ENCODE measurements at places on chromosomes 11 and 22.

- DNase-seq = no peak
Measured at GRCh38 chr11:26846227-26846626, 124.4 kb upstream of the SLC5A12 start.

DNA sequence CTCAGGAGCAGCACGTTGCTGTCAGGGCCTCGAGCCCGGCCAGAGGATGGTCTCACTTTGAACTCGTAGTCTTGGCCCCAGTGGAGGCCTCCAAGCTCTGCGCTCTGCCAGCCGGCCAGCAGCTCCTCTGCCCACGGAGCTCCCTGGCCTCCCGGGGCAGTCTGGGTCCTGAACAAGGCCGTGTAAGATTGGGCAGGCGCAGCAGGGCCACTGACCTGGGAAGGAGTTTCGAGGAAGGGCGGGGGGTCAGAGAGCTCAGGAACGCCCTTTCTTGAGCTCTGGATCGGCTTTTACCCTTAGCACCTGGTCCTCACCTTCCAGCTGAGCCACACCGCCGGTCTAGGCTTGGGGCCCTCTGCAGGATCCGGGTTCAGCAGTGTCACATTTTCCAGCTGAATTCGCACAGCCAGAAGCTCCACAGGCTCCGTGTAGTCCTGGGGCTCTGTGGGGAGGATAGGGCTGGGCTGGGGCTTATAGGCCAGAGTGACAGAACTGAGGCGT is 2.1 kb downstream of the ROBO4 start:
- no peak for DNase-seq

- DNase-seq = no peak
Measured at GRCh38 chr22:44229331-44229730, 48.6 kb downstream of the PARVG start.

DNA sequence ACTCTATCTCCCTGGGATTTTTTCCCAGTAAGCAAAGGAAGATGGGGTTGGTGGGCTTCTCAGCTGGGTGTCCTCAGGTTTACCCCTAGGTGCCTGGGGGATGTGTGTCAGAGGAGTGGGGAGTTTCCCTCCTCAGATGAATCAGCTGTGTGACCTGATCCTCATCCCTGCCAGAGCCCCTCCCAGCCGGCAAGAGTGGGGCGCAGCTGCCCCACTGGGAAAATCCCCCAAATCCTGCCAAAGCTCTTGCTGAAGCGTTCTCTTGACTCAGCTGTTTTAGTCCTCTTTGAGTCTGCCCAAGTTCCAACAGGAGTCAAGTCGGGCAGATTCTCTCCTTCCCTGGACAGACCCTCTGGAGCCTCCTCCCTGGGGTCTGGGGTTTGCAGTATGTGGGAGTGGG is 6.0 kb downstream of the C11orf68 start:
- DNase-seq = peak; percentile 59

DNA sequence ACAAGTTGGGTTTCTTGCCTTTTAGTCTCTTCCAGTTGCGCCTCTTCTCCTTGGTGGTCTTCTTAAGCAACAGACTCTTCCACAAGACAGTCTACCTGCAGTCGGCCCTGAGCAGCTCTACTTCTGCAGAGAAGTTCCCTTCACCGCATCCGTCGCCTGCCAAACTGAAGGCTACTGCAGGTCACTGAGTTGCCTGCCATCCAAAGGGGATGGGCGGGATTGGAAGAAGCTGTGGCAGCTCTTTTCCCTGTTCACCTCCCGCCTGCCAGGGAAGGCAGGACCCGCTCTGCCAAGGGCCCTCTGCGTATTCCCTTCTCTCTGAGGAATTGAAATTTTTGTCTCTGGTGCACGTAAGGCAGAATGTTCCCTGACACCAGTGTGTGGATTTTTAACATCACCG is 9.2 kb upstream of the STT3A start:
- DNase-seq = no peak

DNA sequence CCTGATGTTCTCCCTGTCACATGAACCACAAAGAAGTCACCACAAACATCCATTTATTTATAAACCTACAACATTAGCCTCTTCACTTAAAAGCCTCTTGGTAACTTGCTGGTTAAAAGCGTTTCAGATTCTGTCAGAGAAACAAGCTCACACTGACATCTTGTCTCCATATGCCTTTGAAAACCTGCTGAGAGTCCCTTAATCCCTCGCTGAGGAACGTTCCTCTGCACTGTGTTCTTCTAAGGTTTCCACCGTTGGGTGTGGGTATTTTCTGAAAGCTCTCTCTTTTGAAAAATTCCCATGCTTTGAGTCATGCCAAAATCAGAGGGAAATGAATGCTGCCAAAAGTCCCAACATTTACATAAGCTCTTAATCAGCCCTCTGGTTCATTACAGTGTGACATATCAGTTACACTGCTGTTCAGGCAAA is 149.8 kb downstream of the CCDC34 start:
- DNase-seq = peak; percentile 38

GRCh38 chr11:29260939-29261705 is 755.7 kb downstream of the KCNA4 start:
- DNase-seq = no peak

DNA sequence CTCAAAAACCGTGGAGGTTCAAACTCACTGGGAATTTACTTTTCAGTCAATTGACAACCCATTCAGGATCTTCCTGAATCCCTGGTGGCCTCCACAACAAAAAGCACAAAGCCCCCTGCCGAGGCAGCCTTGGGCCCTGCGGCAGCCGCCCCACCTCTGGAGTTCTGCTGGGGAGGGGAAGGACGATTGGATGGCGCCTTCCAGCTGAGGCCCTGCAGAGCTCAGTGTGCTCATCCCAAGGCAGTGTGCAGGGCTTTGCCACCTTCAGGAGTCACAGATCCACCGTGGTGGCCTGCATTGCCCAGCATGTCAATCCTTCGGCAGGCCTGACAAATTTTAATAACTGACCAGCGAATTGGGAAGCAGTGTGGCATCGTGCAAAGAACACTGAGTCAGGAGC is 7.4 kb downstream of the ZFTA start:
- no peak for DNase-seq

GRCh38 chr22:33838644-33839043 is 81.6 kb downstream of the LARGE1 start:
- no peak for DNase-seq

DNA sequence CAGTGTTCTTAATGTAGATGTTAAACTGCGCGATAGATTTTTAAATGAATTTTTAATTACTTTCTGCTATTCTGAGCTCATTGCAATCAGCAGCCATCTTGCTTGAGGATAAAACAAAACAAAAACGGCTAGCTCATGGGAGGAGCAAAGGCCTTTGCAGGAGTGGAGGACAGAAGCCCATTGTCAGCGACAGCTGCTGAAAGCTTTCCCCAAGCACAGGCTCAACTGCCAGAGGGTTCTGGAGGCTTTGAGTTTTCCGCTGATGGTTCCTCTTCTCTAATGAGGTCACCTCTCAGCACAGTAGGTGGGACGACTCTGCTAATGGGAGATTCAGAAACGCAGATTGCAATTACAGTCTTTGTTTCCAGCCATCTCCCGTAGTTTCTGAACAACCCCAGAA is 167.1 kb upstream of the TTC12 start:
- DNase-seq = no peak

DNA sequence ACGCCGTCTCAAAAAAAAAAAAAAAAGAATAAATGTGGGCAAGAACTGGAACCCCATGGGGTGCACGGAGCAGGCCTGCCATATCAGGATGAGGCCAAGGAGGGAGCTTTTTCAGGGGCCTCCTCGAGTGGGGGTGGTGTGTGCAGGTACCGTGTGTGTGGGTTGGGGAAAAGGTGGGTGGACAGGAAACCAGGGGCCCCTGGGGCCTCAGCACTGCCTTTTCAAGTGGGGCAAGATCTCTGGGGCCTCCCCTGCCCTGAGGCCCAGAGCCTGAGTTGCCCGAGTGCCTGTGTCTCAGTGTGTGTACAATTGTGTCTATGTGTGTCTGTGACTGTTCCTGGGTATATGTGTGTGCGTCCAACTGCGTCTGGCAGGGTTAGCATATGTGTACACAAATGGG is 23.8 kb downstream of the TEF start:
- DNase-seq = peak; percentile 60

DNA sequence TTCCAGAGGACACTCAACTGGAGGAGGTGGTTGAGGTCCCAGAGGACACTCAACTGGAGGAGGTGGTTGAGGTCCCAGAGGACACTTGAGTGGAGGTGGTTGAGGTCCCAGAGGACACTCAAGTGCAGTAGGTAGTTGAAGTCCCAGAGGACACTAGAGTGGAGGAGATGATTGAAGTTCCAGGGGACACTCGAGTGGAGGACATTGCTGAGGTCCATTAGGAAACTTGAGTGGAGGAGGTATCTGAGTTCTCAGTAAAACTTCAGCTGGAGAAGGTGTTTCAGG is 39.7 kb downstream of the ZNF195 start:
- no peak for DNase-seq

- no peak for DNase-seq
Measured at GRCh38 chr11:34706709-34707461, 86.0 kb downstream of the EHF start.

DNA sequence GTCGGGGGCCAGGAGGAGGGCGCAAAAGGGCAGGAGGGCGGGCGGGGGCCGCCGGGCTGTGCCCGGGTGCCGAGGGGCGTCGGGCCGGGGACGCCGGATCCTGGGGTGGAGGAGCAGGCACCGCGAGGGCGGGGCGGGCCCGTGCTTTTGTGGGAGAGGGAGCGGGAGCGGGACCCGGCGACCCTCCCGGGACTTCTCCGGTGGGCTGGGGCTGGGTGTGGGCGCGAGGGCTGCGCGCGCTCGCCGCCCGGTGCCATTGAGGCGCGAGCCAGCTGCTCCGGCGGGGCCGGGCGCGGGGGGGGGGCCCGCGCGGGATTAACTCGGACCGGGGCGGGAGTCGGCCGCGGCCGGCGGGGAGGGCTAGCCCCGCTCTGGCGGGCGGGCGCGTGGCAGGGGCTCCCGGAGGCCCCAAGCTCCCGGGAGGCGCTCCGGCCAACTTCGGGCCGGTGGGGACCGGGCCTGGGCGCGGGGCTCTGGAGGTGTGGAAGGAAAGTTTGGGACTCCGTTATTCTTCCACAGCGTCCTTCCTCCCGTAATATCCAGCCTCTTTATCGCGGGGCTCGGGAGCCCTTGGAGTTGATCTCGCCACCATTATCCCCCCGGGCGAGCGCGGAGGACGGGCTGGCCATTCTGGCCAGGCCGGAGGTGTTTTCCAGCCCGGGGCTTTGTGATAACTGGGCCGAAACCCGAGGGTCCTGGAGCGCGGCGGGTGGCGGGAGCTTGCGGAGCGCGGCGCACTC is 936 bp downstream of the CECR2 start:
- no peak for DNase-seq

DNA sequence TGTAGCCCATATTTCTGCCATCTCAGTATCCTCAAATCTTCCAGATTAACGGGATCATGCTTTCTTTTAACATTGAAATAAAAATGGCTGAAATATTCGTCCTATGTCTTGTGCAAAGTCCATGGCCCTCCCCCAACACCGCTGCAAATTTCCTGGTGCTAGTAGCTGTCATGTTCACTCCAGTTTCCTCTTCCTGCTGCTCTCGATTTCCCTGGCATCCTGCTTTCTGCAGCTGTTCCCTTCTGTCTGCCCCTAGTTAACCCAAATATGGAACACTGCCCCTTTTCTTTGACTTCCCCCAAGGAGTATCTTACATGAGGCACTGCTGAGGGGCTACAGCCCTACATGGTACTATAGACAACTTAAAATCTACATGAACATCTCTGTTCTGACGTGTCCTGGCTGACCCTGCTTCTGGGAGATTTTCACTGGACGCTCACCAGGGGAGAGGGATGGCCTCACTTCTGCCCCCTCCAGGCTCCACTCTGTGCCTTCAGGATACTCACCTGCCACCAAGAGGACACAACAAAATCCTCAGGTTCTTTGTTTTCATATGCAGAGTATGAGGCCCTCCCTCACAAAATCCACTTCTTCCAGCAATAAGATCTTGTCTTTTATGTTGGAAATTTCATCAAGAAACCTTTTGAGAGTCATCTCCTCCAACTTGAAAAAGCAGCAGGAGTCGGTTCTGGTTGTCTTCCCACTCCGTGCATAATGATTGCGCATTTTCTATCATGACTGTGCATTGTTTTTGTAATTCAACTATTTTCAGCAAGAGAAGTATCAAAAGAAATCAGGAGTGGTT is 29.5 kb upstream of the SCUBE2 start:
- DNase-seq = peak; percentile 15

DNA sequence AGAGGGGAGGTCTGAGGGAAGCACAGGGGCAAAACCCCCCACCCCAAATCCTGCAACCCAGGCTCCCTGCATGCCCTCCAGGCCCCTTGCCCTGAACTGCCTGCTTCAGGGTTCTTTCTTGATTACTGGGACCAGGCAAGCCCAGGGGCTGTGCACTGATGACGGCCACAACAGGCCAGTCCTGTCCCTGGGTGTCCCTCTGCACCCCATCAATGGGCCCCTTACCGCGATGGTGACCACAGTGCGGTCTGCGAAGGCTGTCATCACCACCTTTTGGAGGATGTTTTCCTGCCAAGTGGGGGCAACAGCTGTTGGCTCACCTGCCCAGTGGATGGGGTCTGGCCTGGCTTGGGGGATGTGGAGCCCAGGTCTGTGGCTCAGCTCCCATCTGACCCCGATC is 5.0 kb upstream of the KCNJ11 start:
- no peak for DNase-seq

- DNase-seq = no peak
Measured at GRCh38 chr11:2870460-2870859, 15.1 kb downstream of the CDKN1C start.

DNA sequence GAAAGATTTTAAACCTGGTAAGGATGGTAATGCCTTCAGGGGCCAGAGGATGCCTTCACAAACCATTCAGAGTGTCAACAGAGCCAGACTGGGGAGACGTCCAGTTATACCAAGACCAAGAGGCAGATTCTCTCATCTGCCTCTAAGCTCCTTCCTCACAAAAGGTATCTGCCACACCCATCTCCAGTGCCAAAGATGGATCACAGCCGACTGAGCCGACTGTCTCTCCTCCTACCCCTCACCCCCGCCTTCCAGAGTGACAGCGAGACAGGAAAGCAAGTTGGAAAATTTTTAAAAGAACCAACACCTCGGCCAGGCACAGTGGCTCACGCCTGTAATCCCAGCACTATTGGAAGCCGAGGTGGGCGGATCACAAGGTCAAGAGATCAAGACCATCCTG is 79.1 kb upstream of the AKIP1 start:
- DNase-seq = no peak

GRCh38 chr22:17540481-17540880 is 22.8 kb upstream of the SLC25A18 start:
- DNase-seq = no peak

DNA sequence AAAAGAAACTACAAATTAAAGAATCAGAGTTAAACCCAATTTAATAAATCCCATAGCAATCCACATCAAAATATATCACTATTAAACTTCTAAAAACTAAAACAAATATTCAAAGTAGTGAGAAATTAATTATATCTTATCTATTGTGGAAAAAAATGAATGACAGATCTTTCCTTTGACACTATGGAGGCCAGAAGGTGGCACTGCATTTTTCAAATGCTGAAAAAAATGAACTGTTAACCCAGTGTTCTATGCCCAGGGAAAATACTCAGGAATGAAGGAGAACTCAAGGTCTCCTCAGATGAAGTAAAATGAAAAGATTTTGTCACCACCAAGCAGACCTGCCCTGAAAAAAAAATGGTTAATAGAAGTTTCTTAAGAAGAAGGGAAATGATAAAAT is 27.7 kb downstream of the TYR start:
- DNase-seq = no peak
